ENCODE measurements at places on chromosomes 12 and 14.
A peak's percentile ranks its signal among the peaks of the same experiment; 100 is the strongest.

- no peak for DNase-seq
Measured at GRCh38 chr12:109510196-109510595, 32.8 kb downstream of the UBE3B start.

- no peak for DNase-seq
Measured at GRCh38 chr12:12872934-12873275, 18.5 kb upstream of the GPRC5A start.

GRCh38 chr14:104734991-104735779 is 11.2 kb downstream of the ADSS1 start:
- DNase-seq = no peak

DNA sequence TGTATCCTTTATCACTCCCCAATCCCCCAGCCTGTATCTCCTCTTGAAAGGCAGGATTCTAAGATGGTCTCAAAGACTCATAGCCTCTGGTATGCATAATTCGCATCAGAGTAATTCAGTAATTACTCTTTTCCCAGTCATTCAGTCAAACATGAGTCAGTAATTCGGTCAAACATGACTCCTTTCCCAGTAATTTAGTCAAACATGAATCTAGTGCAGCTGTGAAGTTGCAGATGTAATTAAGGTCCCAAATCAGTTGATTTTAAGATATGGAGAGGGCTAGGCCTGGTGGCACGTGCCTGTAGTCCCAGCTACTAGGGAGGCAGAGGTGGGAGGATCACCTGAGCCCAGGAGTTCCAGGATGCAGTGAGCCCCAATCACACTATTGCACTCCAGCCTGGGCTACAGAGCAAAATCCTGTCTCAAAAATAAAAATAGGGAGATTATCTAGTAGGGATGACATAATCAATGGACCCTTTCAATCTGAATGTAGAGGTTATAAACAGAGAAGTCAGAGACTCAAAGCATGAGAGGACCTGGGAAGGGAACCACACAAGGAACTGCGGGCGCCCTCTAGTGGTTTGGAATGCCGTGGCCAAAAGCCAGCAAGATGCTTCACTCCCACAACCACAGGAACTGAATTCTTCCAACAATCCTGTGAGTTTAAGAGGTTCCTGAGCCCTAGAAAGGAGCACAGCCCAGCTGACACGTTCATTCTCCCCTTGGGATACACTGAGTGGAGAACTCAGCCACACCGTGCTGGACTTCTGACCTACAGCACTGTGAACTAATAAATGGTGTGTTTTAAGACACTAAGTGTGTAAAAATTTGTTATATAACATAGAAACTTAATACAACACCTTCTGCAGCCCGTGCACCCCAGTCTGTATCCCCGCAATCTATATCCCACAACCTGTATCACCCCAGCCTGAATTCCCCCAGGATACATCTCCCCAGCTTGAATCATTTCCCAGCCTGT is 14.3 kb upstream of the ARMH4 start:
- DNase-seq = peak; percentile 51

DNA sequence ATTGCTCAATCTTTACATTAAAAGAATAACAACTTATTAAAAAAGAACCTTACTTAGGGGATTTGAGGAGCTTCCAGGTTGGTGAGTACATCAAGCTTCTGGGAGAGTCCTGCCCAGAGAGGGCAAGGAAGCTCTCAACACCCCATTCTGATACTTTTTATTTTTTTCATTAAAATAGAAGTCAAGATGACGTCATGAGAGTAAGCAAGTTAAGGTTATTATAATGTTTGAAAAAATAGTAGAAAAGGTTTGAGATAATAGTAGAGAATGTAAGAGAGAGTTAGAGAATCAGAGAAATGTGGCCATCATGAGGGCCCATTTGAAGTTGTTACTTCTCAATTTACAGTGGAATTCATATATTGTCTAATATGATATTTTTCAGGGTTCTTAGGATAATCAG is 221.0 kb upstream of the SLC16A7 start:
- DNase-seq = no peak

DNA sequence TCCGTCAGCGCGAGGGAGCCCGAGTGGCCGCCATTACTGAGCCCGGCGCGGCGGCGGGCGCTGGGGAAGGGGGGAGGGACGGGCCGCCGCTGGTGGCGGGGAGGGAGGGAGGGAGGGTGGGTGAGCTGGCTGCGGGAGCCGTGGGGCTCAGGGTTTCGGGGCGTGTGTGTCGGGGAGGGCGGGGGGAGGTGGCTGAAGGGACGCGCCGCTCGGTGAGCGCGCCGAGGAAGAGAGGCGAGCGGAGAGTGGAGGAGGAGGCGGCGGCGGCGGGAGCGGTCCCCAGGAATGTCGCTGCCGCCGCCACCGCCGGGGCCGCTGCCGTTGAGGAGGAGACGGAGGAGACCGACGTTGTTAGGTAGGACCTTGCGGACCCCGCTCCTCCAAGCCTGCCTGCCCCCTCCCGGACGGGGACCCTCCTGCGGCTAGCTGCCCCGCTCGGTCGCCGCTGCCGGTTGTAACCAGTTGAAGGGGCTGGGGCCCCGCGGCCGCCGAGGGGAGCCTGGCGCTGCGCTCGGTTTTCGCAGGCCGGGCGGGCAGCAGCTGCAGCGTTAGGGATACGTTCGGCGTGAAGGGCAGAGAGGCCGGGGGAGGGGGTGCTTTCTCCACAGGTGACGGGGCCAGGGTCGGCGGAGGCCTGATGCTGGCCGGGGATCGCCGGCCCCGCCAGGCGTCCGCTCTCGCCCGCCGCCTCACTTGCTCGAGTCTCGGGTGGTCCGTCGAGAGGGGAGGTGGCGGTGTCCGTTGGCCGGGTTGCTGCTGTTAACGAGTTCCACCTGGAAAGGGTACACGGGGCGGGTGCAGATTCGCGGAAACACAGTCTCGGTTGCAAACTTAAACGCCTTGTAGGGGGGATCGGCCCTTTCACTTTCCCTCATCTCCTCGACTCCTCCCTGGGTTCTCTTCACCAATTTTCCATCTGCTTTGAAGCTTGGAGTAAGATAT is at the start of gene ARHGAP5:
Gene ARHGAP5 (plus strand): TSS at position 224 of the 942 bp plus-strand sequence. CDS start 13,366 bp downstream, outside the sequence.
- peak; percentile 65 for DNase-seq

DNA sequence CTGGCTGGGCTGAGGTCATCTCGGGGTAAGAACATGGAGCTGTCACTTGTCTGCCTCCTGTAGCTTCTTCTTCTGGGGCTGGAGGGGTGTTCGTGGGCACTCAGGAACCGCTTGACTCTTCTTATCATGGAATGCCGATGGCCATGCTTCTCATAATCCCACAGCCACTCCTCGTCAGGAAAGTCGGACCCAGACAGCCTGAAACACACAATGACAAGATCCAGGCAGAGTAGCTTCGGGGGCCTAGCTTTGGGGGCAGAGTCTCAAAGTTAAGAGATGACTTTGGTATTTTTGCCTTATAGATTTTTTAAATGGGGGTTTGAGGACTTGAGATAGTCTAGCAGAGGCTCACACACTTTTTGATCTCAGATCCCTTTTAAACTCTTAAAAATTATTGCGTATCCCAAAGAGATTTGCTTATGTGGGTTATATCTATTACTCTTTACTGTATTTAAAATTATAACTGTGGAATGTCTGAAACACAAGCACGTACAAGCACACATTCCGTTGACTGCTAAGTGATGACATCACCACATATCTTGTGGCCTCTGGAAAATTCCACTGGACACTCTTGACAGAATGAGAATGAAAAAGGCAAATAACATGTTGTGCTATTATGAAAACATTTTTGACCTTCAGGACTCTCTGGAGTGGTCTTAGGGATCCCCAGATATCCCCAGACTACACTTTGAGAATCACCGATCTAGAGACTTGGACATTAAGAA is 43.3 kb downstream of the BEST3 start:
- no peak for DNase-seq

- no peak for DNase-seq
Measured at GRCh38 chr14:75825147-75825592, 156.6 kb downstream of the TGFB3 start.
